GM23338 (cell line): ENCODE measurements at places on chromosomes 5 and 9.

DNA sequence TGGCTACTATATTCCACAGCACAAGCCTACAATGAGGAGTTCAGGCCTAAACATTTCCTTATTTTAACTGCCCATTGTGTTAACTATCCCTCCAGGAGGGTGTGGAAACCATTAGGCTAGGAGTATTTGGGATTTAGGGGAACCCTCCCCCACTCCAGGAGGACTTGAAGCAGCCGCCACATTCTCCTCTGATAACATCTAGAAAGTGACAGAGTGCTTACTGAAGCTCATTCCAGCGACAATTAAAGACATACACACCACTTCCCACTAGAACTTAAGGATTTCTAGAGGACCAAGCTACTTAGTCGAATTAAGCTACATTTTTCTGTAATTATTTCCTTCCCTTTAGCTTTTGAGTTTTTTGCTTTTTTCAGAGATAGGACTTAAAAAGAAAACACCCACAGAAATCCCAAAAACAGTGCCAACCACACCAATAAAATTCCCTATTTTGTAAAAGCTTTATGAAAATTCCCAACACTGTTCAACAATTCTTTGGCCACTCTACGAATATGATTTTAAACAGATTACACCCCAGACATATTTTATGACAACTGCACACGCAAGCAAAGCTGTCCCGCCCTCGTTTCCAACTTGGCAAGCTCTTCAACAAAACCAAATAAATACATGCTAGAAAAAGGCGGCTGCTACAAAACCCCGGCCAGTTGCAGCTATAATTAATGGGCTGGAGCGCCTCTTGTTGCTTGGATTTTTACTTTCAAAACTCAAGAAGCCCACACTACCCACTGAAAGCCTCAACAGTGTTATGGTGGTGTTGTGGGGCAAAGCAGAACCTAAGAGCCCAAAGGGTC is 4.5 kb downstream of the ROR2 start:
- DNase-seq = peak; percentile 70

DNA sequence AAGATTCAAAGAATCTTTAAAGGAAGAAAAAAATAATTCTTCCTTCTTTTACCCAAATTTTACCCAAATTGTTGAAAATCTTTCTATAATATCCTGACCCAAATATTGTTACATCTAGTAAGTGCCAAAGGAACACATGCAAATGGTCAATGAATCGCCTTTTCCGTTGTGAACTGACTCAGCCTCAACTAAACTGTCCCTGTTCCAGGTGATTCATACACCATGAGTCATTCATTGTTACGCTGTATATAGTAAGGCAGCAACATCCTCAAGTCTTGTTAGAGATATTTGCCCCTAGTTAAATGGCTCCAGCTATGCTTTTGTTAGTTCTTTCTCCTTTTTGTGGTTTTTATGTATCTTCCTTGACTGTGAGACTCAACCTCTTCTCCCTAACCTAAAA is 9.7 kb downstream of the PTGER4 start:
- DNase-seq = no peak

DNA sequence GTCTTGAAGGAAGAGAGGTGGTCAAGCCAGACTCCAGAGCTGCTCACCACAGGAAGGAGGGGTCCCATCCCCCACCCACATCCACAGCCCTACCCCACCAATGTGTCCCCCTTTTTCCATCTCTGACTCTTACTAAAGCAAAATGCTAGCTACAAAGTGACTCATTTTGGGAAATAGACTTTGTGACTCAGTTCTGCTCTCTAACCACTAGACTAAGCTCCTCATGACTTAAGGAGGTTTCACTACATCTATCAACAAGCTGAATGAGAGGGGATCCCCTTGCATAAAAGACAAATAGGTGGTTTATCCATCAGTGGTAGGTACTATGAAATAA is 35.1 kb upstream of the ADRB2 start:
- DNase-seq = no peak

DNA sequence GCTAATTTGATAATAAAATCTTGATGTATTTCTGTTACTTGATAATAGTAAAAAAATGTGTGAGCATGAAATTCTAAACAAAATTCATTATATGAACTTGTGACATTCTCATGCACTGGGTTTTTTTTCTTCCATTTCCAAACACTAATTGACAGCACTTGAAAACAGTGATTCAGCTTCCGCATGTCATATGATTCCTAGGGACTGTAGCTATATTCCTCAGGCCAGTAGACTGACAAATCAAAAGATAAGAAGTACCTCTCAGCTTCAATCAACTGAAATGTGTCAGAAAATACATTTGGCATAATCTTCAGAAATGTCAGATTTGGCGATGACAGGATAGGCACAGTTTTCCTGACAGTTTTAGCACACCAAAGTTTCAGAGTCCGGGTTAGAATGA is 52.5 kb downstream of the EFNA5 start:
- DNase-seq = no peak

GRCh38 chr5:69166686-69167492 is at the start of gene CCNB1:
Gene CCNB1 (plus strand): TSS chr5:69167150. CDS start chr5:69167263, 113 bp downstream.
- peak; percentile 99 for DNase-seq
